Ovary (tissue), 10 donors: ENCODE measurements at places on chromosomes 11 and 22. TPM values are rescaled to one million over a fixed set of nuclear protein-coding genes. Genes with fewer than 3 reads are reported as not detected.

Gene E2F8
- 0.37 TPM for total RNA-seq

Gene SESN3
- 77.3 TPM for total RNA-seq

Gene RNF26
- 25.8 TPM for total RNA-seq

Gene MUC15
- not detected for total RNA-seq

Gene GUCY1A2
- total RNA-seq: 9.1 TPM

Gene HBB
- 393 TPM for total RNA-seq

Gene CCDC73
- total RNA-seq: 0.23 TPM

Gene TRIM3
- total RNA-seq: 16.1 TPM

Gene MIOX
- total RNA-seq: not detected

- no peak overlapping the region for H3K4me3 ChIP-seq
- H3K4me1 ChIP-seq: peaks cover 6% of the 10 kb centered on the region
- H3K36me3 ChIP-seq: no peaks in the 10 kb centered on the region
- H3K27ac ChIP-seq: no peak overlapping the region
- no peak for DNase-seq
- no peaks in the 10 kb centered on the region for H3K27me3 ChIP-seq
These were observed 124.3 kb upstream of the RASSF10 start for GRCh38 chr11:12884751-12885318.

GRCh38 chr11:106043540-106043939 is 21.5 kb upstream of the MSANTD4 start:
- no peaks in the 10 kb centered on the region for H3K27me3 ChIP-seq
- DNase-seq: no peak
- H3K27ac ChIP-seq: no peak overlapping the region
- H3K4me3 ChIP-seq: no peak overlapping the region
- no peaks in the 10 kb centered on the region for H3K4me1 ChIP-seq

- H3K4me1 ChIP-seq: peaks cover 5% of the 10 kb centered on the region
- H3K4me3 ChIP-seq: no peak overlapping the region
- no peaks in the 10 kb centered on the region for H3K36me3 ChIP-seq
- H3K27ac ChIP-seq: no peak overlapping the region
These were observed 423.2 kb downstream of the MN1 start for GRCh38 chr22:27378311-27378800.

DNA sequence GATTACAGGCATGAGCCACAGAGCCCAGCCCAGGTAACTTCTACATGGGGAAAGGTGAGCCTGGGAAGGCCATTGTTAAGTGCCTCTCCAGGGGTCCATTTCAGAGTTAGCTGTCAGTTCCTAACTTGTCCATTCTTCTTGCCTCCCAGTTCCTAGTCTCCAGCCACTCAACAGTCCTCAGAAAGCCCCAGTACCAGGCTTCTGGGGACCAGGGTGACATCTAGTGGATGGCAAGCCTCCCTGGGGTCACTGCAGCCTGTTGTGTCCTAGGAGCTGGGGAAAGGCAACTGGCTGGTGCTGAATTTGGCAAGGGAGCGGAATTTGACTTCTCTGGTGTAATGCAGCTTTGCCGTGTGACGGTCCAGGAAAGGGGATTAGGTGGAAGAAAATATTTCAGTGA is 2.1 kb downstream of the LGALS12 start:
- no peaks in the 10 kb centered on the region for H3K27me3 ChIP-seq
- DNase-seq: no peak
- H3K4me1 ChIP-seq: peaks cover 6% of the 10 kb centered on the region
- H3K27ac ChIP-seq: no peak overlapping the region
- no peaks in the 10 kb centered on the region for H3K36me3 ChIP-seq

- H3K36me3 ChIP-seq: no peaks in the 10 kb centered on the region
- no peak for DNase-seq
- H3K4me3 ChIP-seq: no peak overlapping the region
- H3K4me1 ChIP-seq: no peaks in the 10 kb centered on the region
- H3K27me3 ChIP-seq: no peaks in the 10 kb centered on the region
These were observed 26.5 kb upstream of the POU2AF1 start for GRCh38 chr11:111405551-111405950.

- no peaks in the 10 kb centered on the region for H3K36me3 ChIP-seq
- H3K4me1 ChIP-seq: no peaks in the 10 kb centered on the region
- H3K27ac ChIP-seq: no peak overlapping the region
- no peak overlapping the region for H3K4me3 ChIP-seq
- H3K27me3 ChIP-seq: no peaks in the 10 kb centered on the region
These were observed 64.0 kb downstream of the CWC15 start for GRCh38 chr11:94909371-94909820.

DNA sequence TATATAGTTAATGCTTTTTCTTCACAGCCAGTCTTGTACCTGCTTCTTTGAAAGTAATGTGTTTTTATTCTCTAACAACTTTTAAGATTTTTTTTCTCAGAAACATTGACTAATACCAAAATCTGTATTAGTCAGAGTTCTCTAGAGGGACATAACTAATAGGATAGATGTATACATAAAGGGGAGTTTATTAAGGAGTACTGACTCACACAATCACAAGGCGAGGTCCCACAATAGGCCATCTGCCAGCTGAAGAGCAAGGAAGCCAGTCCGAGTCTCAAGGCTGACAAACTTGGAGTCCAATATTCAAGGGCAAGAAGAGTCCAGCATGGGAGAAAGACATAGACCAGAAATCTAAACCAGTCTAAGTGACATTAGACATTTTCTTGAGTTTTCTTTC is 140.0 kb downstream of the RAB38 start:
- H3K4me3 ChIP-seq: no peak overlapping the region
- H3K27ac ChIP-seq: no peak overlapping the region
- DNase-seq: no peak
- H3K4me1 ChIP-seq: no peaks in the 10 kb centered on the region
- no peaks in the 10 kb centered on the region for H3K27me3 ChIP-seq
- H3K36me3 ChIP-seq: no peaks in the 10 kb centered on the region

GRCh38 chr11:95119361-95120060 is 29.9 kb downstream of the ENDOD1 start:
- no peak overlapping the region for H3K27ac ChIP-seq
- no peaks in the 10 kb centered on the region for H3K36me3 ChIP-seq
- no peak overlapping the region for H3K4me3 ChIP-seq

DNA sequence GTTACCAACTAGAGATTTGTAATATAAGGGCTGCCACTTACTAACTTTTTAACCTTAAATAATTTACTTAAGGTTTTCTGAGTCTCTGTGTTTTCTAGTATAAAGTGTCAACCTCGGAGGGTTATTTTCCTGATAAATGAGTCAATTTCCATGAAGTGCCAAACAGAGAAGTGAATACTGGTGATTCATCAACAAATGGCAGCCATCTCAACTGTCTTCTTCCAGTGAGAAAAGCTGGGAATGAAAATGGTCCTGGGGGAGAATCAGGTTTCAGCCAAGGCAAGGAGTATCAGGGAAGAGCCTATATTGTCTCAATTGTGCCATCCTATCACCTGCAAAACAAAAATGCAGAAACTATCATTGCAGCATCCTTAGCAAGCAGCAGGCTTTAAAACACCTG is 129.1 kb downstream of the LUZP2 start:
- H3K27me3 ChIP-seq: no peaks in the 10 kb centered on the region
- H3K4me1 ChIP-seq: no peaks in the 10 kb centered on the region
- no peak overlapping the region for H3K27ac ChIP-seq
- no peak overlapping the region for H3K4me3 ChIP-seq
- no peaks in the 10 kb centered on the region for H3K36me3 ChIP-seq
- no peak for DNase-seq

DNA sequence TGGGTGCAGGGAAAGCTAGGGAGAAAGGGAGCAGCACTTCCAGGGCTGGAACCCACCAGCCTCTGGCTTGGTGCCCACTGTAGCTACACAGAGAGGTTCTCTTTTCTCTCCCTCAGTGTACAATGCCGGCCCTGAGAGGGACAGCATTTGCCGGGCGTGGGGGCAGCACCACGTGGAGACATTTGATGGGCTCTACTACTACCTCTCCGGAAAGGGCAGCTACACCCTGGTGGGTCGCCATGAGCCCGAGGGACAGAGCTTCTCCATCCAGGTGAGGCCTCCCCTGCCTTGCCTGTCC is 6.1 kb downstream of the OTOG start:
- no peak overlapping the region for H3K27ac ChIP-seq
- no peak overlapping the region for H3K4me3 ChIP-seq
- no peaks in the 10 kb centered on the region for H3K4me1 ChIP-seq
- H3K27me3 ChIP-seq: no peaks in the 10 kb centered on the region

- H3K4me3 ChIP-seq: no peak overlapping the region
- H3K27me3 ChIP-seq: no peaks in the 10 kb centered on the region
- H3K36me3 ChIP-seq: no peaks in the 10 kb centered on the region
- H3K4me1 ChIP-seq: peaks cover 22% of the 10 kb centered on the region
- H3K27ac ChIP-seq: no peak overlapping the region
These were observed 6.9 kb downstream of the EHD1 start for GRCh38 chr11:64871492-64871891.

- H3K4me3 ChIP-seq: peak overlapping the region; percentile 48
- H3K27me3 ChIP-seq: no peaks in the 10 kb centered on the region
- H3K36me3 ChIP-seq: no peaks in the 10 kb centered on the region
- H3K4me1 ChIP-seq: peaks cover 8% of the 10 kb centered on the region
These were observed 920 bp downstream of the TMEM132A start for GRCh38 chr11:60924906-60925853.
